ENCODE measurements at places on chromosomes 1 and 21.

DNA sequence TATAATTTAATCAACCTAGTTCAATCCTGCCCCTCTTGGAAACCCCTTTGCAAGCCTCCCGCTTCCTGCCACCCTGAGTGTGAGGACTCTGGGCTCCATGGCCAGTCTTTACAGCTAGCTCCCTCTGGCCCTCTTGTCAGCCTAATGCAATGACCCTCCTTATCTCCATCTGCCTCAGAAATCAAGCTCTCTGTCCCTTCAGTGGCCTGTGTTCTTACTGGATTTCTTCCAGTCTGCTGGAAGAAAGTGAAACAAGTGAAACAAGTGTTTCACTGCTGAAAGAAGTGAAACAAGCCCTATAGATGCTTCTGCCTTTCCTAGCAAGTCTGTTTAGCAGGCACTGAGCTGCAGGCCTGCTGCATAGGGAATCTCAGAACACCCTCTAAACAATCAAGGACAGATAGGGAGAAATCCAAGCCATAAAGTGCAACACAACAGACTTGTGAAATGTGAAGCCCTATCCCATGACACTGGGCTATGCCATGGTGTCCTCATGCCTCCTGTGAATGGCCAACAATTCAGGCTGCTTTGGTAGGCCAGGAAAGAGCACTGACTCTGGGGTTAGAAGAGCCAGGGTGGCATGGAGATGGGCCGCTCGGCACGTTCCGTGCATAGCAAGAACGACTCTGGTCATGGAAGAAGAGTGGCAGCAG lies 55.9 kb downstream of the FAM163A start:
- DNase-seq: no peak

GRCh38 chr1:147579532-147579931 lies 38.2 kb downstream of the BCL9 start:
- no peak for DNase-seq

DNA sequence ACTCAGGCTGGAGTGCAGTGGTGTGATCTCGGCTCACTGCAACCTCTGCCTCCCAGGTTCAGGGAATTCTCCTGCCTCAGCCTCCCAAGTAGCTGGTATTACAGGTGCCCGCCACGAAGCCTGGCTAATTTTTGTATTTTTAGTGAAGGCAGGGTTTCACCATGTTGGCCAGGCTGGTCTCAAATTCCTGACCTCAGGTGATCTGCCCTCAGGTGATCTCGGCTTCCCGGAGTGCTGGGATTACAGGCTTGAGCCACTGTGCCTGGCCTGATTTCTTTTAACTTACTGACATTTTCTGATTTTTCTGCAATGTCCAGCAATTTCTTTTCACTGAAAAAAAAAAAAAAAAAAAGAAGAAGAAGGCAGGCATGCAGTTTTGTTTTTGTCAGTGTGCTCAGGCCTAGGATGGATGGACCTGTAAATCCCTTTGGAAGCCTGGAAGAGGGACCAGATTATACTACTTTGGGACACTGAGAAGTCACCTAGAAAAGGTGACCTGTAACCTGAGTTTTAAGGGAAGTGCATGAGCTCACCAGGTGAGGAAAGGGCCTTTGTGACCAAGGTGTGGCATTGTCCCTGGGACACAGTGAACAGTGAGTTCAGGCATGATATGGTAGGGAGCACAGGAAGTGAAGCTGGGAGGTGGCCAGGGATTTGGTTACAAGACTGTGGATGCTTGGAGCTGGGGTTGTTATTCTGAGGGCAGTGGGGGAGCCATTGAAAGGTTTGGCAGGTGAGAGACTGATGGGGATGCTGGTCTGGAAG lies 2.7 kb upstream of the TMEM61 start:
- no peak for DNase-seq

GRCh38 chr1:91190996-91191395 lies 169.2 kb upstream of the ZNF644 start:
- DNase-seq: no peak

DNA sequence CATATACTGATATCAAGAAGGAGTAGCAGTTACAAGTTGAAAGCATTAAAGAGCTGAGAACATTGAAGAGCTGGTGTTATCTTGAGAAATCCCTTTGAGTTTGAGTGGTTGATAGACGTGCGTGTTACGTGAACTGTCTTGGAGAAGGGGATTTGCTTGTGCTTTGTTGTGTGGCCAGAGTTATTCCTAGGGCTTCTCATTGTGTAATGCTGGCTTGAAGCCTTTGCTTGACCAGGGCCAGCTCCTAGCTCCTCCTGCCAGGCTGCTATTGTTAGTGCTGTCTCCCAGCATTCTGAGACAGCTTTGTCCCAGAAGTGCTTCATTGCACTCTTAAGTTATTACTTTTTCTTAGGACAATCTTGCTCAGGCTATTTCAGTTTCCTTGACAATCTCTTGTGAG lies 116.2 kb upstream of the KCNK2 start:
- DNase-seq: peak; percentile 2
